ENCODE measurements at places on chromosomes 5 and 9.

- no peak for DNase-seq
These were observed 4.9 kb downstream of the NKX2-5 start for GRCh38 chr5:173229966-173230689.

- no peak for DNase-seq
These were observed 116.9 kb upstream of the ARRDC3 start for GRCh38 chr5:91499943-91500531.

DNA sequence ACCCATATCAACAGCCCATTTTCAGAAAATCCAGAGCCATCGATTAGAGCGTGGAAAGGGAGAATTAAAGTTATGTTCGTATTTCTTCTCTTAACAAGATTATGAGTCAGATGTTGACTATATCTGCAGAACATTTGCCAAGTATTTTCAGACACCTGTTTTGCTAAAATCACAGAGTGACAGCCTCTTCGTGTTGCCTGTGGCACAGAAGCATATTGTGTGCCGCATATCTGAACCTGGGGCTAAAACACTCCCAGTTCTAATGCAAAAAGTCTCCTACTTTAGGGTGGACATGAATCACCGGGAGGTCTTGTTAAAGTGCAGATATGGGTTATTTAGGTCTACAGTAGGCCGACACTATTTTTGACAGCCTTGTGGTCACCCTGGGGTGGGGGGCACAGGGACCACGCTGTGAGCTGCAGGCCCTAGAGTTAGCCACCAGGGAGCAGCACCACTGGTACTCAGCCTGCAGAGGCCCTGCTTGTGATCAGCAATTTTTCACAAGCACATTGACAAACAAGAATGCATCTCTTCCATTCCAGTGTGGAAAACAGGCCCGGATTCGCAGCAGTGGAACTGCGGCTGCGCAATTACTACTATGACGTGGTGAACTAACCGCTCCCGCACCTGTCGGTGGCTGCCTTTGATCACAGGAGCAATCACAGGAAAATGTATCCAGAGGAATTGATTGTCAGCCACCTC is 93.5 kb downstream of the SYK start:
- peak; percentile 54 for DNase-seq

GRCh38 chr5:78547731-78548615 is 100.6 kb downstream of the LHFPL2 start:
- DNase-seq = no peak

- DNase-seq = no peak
These were observed 17.4 kb upstream of the COL5A1 start for GRCh38 chr9:134624137-134624591.

GRCh38 chr9:81592887-81593266 is 96.5 kb downstream of the TLE1 start:
- no peak for DNase-seq

DNA sequence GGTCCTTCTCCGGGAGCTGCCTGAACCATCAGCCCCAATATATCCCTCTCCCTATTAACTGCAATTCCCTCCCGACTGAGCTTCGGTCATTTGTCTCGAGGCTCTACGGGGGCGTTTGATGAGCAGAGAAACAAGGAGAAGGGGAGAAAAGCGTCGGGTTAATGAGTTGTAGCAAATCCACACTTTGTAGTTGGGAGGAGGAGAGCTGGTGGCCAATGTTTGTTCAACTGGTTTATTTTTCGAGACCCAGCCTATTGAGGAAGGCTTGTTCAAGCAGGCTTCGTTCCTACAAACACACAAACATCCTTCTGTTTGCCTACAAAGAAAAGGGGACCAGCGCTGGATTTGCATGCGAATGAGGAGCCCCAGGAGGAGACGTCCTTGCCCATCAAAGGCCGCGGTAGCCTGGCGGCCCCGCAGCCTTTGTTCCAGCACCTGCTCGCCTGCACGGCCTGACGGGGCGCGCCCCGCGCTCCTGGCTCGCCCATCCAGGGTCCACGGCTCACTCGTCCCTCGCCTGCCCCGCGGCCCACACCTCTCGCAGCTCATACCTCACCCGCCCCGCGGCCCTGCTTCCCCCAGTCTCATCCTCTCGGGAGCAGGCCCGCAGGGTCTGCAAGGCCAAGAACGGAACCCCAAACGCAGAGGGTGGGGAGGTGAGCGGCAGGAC is 4.6 kb downstream of the FOXD1 start:
- no peak for DNase-seq

DNA sequence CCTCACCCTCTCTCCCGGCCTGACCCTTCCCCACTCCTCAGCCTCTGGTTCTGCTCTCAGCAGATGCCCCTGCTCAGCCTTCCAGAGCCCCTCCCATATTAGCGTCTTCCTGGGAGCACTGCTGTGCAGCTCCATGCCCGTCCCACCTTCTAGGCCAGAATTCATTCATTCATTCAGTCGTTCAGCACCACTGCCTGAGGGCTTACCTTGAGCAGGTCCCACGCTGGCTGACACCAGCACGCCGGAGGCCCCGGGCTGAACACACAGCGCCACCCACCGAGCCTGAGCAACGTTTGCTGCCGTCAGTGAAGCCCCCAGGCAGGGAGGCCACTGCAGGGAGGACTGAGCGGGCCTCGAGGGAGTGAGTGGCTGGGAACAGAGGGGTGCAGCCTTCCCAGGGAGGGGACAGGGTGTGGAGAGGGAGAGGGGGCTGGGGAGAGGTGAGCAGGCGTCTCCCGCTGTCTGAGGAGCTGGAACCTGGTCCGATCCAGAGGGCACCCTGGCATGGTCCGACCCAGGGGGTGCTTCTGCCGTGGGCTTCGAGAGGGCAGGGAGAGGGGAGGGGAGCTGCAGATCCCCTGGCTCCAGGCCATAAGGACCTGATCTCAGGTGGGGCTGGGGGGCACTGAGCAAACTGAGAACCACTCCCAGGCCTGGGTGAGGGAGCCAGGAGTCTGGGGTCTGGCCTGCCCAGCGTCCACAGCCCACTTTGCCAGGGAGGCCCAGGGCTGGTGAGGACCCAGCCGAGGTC is 98.8 kb upstream of the RAPGEF1 start:
- DNase-seq = no peak

GRCh38 chr5:177438468-177438867 is 8.1 kb upstream of the PRR7 start:
- DNase-seq = no peak

GRCh38 chr5:72387985-72388384 is 67.8 kb downstream of the PTCD2 start:
- DNase-seq = no peak

GRCh38 chr9:100756217-100756616 is 178.3 kb downstream of the CAVIN4 start:
- peak; percentile 71 for DNase-seq

- DNase-seq = peak; percentile 85
These were observed 42.7 kb upstream of the AKNA start for GRCh38 chr9:114430457-114430856.

GRCh38 chr9:14315875-14316601 is 2.1 kb upstream of the NFIB start:
- DNase-seq = no peak

- DNase-seq = no peak
These were observed 144.7 kb downstream of the SSBP2 start for GRCh38 chr5:81606150-81606549.

- no peak for DNase-seq
These were observed 37.5 kb upstream of the GFPT2 start for GRCh38 chr5:180390441-180391190.

DNA sequence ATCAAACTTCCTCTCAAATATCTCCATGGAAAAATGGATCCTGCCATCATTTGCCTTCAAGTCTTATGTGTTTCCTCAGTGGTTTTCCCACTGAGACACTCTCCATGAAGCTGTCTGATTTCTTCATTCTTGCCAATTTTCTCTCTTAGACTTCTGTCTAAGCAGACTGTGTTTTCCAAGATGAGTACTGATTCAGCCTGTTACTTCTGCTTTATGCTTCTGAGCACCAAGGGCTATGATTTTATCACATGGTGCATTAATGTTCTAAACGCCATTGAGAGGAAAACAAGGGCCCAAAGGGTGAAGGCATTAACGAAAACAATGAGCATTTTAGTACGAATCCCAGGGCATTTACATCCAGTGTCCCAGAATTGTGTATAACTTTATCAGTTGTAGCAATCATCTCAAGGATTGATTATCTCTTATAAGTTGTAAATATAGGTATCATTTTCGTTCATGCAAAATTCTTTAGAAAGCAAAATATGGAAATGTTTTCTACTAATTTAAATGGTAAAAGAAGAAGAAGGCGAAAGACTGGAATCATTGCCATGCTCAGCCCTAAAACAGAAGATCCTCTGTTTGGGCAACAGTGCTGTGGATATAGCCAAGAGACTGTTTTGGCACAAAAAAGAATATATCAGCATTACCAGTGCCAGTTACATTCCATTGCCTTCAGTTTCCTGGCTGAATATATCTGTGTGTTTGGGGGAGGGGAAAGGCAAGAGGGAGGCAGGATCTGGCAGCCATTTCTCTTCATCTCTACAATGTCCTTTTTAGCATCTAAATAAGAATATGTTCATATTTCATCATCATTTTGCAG is 537.6 kb downstream of the ANXA1 start:
- DNase-seq = no peak

- DNase-seq = no peak
These were observed 184.0 kb downstream of the SEMA5A start for GRCh38 chr5:9361835-9362234.

- DNase-seq = no peak
These were observed 9.2 kb upstream of the PRLR start for GRCh38 chr5:35239476-35239875.

- no peak for DNase-seq
These were observed 571.1 kb upstream of the ZNF608 start for GRCh38 chr5:125317536-125317995.

GRCh38 chr9:2355697-2355983 is 265.9 kb upstream of the VLDLR start:
- DNase-seq = no peak

DNA sequence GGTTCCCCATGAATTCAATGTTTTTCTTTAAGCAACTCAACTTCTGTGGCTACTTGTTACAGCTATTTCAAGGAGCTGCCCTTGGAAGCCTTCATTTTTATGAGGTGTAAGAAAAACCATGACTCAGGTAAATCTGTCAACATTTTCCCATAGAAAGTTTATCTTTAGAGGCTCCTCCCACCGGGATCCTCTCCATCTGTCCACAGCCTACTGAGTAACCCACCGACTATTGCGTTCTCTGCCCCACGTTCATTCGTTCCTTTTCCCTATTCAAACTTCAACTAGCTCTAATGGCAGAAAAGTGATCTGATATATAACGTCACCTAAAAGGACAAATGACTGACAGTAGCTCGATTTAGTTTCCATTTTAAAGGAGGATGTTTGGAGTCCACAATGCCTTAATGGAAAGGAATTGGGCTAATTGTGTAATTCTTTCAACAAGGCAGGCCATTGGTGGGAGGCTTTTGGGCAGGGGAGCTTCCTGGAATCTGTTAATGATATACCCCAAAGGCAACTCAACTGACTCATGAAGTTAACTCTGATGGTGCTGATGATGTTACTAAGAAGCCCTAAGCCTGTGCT is 29.3 kb upstream of the NR3C1 start:
- no peak for DNase-seq

- no peak for DNase-seq
These were observed 207.6 kb upstream of the MPDZ start for GRCh38 chr9:13487071-13487470.

DNA sequence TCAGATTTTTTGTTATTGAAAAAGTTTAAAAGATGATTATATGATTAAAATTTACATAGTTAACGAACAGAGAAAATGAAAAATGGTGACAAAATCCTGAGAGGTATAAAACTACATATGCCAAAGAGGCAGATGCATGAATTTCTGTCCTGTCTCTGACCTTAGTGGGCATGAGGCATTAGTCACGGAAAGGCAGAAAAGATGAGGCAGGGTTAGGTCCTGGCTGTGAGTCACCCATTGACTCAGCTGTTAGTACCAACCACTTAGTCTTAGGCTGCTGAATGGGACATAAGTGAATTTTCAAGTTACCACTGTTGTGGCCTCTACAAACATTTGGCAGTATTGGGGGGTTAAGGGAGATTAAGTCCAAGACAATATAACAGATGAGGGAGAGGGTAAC is 33.1 kb downstream of the RASA1 start:
- no peak for DNase-seq

GRCh38 chr9:135622415-135623020 is 16.8 kb downstream of the GLT6D1 start:
- DNase-seq = no peak

DNA sequence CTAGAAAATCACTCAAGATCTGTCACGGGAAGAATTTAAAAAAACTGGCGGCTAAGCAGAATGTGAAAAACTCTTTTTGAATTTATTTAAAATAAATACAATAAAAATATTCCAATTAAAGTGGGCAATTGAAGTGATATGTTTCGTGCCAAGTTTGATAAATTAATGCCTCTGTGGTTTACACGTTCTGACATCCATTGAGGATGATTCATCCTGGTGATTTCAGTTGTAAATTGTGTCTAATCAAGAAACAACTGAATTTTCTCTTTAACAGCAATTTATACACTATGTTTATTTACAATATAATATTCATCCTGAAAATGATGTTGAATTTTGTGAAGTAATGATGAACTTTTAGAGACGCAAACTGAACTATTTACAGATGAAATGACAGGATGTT is 21.0 kb upstream of the OSMR start:
- DNase-seq = no peak

DNA sequence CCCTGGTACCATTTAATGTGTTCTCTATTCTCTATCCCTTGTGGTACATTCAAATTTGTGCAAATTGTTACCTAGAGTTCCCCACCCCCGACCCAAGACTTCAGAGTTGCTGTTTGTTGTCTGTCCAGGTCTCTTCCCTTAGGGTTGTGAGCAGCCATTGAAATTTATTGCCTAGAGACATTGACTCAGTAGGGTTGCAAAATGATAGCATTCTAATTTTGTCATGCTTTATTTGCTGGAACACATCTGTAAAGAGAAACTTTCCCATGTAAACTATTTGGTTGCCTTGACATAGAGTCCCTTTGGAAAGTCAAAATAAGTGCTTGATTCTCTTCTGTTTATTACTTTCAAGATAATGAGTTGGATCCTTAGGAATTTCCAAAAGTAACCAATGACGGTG is 91.7 kb upstream of the KLF9 start:
- DNase-seq = no peak

DNA sequence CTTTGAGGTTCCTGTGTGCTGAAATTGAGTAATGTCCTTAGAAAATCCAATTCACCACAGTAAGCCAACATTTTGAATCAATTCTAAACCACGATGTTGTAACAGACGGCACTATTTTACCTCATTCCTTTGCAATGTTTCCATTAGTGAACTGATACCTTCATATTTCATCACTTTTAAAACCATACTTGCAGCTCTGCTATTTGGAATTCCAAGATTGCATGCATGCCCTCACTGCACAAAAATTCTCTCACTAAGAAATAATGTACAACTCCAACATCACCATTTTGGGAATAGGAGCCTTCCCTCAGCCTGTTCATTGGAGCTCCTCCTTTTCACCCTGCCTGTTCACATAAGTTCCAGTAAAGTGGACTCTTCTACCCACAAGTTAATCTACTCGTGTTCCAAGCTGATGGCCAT is 74.8 kb upstream of the TGFBR1 start:
- no peak for DNase-seq
